Activated gamma-delta T cell (primary cell): ENCODE measurements at places on chromosomes 5 and 9.

GRCh38 chr9:134800791-134801339, 79.7 kb upstream of the FCN2 start:
- no peak for DNase-seq

- no peak for DNase-seq
These were observed 813 bp upstream of the AGTPBP1 start for GRCh38 chr9:85742597-85742936.

DNA sequence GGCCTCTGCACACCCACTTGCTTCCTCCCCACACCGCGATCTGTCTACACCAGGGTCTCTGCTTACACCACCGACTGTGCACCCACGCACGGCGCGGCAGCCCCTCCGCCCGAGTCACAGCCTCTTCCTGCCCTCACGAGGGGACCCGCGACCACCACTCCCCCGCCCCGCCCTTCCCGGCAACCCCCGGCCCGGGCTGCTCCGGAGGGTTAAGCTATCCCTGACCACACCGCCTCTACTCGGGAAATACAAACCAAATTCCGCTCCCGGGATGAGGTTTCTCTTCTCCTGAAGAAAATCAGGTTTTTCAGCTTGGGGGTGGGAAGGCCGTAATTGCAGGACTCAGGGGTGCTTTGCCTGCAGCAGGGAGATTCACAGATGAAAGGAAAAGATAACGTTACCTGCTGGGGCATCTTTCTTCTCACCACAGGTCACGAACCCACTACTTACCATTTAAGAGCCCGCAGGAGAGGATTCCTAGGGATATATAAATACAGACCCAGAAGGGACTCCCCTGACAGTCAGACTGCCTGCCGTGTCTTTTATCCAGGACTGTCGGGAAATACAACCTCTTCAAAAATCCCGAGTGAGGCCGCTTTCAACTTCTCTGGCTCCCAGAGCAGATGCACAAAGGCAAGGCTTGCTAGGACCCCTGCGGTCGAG, 63.5 kb downstream of the ROR2 start:
- no peak for DNase-seq

DNA sequence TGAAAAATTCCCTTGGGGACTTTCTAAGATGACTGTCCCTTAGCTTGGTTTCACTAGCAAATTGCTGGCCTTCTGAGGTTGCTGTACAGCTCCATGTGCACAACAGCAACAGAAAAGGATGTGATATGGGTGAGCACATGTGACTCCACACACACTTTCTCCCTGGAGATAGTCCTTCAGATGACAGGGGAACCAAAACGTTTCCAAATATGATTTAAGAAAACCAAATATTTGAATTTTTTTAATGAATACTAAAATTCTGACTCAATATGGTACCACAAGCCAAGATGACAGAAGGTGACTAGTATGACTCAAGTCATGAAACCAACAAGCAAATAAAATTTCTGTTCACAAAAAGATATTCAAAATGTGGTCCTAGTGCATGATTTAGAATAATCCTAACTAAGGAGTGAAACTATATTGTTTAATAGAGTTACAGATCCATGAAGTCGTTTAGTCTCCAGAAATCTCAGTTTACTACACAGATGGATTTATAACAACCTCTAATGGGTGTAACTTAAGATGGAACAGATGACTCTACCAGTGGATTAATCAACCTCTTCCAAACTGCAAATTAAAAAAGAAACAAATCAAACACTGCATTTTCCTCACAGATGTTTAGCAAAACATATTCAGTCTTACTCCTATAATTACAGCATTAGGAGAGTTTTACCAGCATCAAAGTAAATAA, 144.8 kb upstream of the PIK3R1 start:
- no peak for DNase-seq

GRCh38 chr5:63125862-63126261, 547.2 kb downstream of the LRRC70 start:
- no peak for DNase-seq

- DNase-seq = no peak
These were observed 165.8 kb upstream of the CDH6 start for GRCh38 chr5:31027721-31028120.

DNA sequence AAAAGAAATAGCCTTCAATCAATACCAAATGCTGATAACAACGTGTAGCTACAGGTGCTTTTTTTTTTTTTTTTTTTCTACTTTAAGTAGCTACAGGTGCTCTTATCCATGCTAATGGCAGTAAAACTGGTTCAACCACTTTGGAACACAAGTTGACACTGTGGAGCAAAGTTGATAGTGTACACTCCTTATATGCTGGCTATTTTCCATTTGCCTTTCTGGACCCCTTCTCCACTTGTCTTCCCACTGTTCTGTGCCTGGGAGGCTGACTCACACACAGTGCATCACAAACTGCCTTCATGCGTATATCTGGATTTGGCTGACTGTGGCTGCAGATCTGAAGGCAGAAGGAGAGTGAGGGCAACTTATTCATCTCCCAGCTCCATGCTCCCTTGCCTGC, 247.9 kb downstream of the MSX2 start:
- no peak for DNase-seq
